ENCODE measurements at places on chromosomes 16 and 17.

- no peak for DNase-seq
These were observed 184.4 kb downstream of the HAPSTR1 start for GRCh38 chr16:9275816-9276354.

DNA sequence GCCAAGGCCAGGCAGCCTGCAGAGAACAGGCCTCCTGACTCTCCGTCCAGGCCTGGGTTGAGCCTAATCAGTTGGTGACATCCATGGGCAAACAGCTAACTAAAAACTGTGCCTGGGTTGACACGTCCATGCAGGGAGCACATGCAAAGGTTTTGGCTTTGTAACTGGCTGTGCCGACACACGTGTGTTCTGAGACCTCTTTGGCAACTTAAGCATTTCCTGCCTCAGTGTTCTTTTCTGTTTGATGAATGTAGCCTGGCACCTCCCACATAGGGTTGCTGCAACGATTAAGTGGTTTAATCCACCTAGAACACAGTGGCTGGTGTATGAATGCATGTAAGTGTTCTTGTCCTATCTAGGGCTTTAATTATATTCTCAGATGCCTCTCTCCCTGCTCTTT, 3.2 kb downstream of the BCO1 start:
- DNase-seq, result no peak

DNA sequence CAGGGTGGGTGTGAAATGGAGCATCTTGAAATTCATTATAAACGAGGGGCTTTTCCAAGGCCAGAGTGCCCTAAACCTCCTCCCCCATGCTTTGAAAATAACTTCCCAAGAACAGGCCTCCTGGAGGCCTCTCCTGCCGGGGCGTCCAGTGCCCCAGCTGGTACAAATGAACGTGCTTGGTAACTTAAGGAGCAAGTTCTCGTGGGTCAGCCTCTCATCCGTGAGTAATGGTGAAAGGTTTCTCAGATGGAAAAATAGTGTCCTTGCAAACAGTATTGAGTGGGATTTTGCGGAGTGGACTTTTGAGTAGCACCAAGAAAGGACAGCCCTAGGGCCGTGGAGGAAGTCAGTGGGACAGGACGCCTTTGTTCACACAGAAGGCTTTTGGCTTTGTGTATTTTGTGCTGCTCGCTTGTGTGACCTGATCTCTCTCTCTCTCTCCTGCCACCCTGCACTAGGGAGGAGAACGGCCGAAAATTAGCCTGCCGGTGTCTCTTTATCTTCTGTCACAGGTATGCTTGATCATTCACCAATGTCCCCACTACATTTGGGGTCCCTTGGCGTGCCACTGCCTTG, 34.6 kb downstream of the CLEC16A start:
- no peak for DNase-seq

- DNase-seq, result no peak
These were observed 10.7 kb downstream of the PROCA1 start for GRCh38 chr17:28700830-28701492.

DNA sequence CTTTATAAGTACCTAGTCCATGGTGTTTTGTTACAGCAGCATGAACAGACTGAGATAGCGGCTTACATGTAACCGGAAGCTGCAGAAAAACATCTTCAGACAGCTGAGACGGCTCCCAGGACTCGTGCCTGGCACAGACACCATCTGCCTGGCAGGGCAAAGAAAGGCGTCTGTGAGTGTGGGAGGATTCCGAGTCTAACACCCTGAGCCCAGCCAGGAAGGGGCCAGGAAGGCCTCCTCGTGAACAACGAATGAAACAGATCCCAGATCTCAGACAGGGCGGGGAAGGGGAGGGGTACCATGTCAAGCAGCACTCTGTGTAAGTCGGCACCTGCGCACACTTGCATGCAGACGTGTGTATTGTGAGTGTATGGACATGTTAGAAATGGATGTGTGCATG, 4.4 kb upstream of the CSNK1D start:
- DNase-seq, result no peak

DNA sequence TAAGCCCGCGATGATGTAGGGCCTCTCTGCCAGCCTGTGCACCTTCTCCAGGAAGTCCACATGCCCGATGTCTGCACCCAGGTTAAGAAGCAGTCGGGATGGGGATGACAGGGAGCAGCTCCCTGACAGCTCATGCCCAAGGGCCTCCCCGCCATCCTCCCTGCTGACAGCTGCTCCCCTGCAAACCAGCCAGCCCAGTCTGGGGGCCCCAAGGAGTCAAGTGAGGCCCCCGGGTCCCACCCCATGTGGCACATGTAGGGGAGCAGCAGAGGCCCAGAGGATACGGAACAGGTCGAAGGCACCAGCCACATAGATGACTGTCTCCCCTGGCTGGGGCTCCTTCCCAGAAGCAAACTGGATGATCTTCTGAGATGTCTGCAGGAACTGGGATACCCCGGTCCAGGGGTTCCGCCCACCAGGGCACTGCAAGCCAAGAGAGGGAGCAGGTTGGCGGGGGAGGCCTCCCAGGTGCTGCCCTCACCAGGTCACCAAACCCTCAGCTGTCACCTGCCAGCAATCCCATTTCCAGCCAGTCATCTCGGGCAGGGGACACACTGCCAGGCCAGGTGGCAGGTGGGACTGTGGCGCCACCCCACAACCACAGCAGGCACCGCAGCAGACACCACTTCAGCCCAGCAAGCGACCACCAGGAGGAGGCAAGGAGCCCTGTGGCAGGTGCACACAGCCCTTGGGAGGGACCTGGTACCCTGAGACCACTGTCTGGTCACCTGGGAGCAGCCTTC, 4.6 kb downstream of the PCYT2 start:
- no peak for DNase-seq

- DNase-seq, result peak; percentile 81
These were observed 7.7 kb upstream of the C16orf78 start for GRCh38 chr16:49365711-49366509.

GRCh38 chr16:10033556-10033955, 148.7 kb downstream of the GRIN2A start:
- DNase-seq, result no peak

- DNase-seq, result no peak
These were observed 1.7 kb downstream of the PERCC1 start for GRCh38 chr16:1432388-1433262.

DNA sequence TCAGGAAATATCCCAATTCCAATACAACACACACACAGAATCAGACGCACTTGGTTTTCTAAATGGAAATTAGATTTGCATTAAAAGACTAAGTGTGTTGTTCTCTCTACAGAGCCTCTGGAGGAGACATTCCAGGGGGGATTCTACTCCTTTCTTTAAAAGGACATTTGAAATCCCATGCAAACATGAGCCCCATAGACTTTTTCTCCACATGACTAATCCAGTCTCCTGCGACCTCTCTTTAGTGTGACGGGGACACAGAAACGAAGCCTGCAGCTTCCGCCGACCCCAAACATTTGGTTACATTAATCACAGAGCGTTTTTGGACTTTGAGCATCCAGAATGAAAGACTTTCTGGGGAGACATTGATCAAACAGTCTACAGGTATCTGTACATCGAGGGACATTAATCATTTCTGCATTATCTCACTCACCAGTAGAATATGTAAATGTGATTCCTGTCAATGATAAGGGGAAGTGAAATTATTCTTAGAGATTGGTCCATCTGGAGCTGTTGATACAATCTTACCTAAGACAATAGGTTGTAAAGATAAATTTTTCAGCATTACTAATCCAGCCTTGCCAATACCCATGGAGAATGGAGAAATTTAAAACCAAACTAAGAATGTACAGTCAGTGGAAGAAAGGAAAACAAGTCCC, 103.4 kb upstream of the IRX3 start:
- DNase-seq, result no peak

DNA sequence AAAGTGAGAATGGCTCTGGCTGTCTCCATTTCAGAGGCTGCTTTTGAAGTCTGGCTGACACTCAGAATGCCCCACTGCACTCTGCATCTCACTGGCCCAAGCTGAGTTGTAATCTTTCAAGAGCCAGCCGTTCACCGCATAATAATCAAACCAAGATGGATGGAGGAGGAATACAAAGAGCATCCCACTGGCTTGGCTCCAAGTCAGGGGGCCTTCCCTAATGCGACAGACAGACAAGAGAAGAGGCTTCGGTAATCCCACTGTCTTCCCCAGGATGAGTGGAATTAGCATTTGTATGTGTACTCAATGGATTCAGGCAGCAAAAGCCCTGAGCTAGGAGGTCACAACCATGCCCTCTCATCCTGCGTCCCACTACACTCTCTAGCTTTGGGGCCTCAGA, 68.0 kb downstream of the CBLN1 start:
- no peak for DNase-seq

DNA sequence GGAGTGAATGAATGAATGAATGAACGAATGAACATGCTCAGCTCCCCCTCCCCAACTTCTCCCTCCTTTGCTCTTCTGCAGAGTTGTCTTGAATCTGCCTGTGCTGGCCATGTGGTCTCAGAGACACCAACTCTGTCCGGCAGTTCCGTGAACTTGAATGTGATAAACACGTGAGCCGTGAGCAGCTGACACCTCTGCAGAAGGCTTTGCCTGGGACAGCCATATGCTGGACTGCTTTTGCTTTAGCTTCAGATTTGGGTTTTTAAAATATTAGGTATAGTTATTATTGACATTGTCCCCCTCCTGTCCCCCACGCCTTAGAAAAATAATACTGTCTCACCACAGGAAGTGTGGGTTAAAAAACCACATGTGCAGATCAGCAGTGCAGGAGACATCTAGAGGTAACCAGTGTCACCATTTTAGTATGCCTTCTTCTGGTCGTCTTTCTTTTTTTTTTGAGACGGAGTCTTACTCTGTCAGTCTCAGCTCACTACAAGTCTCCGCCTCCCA, 83.8 kb downstream of the ABCC1 start:
- no peak for DNase-seq

GRCh38 chr16:76583466-76583865, 306.3 kb downstream of the CNTNAP4 start:
- peak; percentile 15 for DNase-seq

DNA sequence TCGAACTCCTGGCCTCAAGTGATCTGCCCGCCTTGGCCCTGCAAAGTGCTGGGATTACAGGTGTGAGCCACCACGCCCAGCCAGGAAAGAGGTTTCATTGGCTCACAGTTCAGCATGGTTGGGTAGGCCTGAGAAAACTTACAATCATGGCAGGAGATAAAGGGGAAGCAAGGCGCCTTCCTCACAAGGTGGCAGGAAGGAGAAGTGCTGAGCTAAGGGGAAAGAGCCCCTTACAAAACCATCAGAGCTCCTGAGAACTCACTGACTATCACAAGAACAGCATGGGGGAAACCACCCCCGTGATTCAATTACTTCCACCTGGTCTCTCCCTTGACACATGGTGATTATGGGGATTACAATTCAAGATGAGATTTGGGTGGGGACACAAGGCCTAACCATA, 411.7 kb upstream of the ZFHX3 start:
- no peak for DNase-seq

DNA sequence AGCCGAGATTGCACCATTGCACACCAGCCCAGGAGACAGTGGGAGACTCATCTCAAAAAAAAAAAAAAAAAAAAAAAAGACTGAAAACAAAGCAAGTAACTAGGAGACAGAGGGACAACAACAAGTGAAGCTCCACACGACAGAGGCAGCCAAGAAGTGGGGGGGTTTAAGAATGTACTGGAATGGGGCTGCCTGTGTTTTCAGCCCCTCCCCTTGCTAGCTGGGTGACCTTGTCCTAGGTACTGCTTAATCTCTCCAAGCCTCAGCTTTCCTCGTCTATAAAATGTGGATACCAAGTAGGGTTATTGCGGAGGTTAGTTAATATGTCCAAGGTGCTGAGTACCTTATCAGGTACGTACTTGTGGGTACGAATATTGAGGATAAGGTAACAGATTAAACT, 163.8 kb upstream of the CACNG5 start:
- no peak for DNase-seq

DNA sequence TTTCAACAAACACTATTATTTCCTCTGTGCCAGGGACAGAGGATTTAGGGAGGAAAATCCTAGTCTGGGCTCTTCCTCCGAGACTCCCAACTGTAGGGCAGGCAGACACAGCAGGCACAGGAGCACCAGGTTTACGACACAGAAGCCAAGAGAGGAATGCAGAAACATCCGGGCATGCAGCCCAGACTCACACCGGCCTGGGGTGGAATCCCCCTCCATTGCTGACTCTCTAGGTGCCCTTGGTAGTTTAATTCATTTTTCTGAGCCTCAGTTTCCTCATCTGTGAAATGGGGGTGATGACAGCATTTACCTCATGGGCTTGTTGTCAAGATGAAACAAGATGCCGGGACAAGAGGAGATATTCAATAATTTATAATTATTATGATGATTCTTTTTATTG, 14.9 kb downstream of the CA4 start:
- DNase-seq, result no peak

GRCh38 chr16:81823111-81823510, 44.0 kb downstream of the PLCG2 start:
- peak; percentile 37 for DNase-seq

DNA sequence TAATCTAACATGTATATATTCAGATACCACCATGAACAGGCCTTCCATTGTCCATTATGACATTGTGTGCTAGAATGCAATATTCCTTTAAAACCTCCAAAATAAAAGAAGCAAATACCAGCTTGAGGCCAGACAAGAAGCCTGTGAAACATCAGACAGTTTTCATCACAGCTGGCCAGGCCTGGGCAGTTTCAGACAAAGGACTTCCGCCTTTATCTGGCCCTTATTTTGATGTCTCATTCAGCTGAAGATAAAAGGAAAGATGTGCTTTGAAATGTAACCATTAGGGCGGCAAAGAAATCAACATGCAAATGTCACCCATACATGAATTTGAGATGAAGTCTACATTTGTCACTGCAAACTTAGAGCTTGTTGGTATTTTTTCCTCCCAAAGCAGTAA, 737.5 kb downstream of the KCNJ2 start:
- no peak for DNase-seq

DNA sequence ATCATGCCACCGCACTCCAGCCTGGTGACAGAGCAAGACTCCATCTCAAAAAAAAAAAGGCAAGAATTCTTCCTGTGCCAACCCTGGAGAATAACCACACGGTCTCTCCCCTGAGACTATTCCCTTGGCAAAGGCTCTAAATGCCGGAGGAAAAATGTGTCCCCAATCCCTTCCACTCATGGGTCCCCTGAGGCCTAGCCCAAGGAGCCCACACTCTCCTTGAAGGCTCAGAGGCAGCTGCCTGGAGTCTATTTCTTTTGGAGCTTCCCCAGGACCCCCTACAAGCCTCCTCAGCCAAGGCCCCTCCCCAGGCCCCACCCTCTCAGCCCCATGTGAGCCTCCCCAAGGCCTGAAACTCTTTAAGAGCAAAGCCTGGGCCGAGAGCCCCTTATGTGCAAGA, 16.6 kb downstream of the CEP131 start:
- no peak for DNase-seq

GRCh38 chr17:62859146-62859545, 51.0 kb upstream of the MARCHF10 start:
- DNase-seq, result no peak

DNA sequence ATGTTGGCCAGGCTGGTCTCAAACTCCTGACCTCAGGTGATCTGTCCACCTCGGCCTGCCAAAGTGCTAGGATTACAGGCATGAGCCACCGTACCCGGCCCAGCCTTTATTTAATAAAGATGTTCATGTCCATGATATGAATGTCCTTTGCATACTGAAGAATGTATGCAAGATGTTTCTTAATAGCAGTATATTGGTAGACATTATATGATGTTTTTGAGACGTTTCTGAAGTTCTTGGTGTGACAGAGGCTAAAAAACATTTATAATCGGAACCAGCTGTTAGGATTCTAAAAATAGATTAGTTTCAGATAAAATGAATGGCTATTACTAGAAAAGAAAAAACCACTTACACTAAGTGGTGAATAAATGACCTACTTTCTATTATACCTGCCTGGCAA, 11.8 kb downstream of the PDZD9 start:
- no peak for DNase-seq
